ENCODE measurements at places on chromosomes 1 and 21.

GRCh38 chr1:231185391-231185790 lies 23.5 kb downstream of the TRIM67 start:
- no peak for DNase-seq

DNA sequence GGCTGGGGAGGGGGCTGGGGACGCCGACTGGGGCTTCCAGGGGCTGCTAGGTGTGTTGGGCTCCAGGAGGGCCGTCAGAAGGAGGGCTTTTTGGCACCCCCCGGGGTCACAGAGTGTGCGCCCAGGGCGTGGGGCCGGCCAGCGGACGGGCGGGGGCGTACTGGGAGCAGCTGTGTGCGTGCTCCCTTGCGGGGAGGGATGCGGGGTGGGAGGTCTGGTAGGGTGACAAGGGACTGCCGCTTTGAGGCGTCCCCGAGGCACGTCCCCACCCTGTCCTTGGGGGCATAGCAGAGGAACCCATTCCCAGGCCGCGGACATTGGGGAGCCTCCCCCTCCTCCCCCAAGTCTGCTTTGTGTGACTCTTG lies 1.1 kb downstream of the FOXO6 start:
- DNase-seq, result no peak

- DNase-seq, result no peak
Measured at GRCh38 chr1:201766131-201766866, 62.7 kb upstream of the IPO9 start.

DNA sequence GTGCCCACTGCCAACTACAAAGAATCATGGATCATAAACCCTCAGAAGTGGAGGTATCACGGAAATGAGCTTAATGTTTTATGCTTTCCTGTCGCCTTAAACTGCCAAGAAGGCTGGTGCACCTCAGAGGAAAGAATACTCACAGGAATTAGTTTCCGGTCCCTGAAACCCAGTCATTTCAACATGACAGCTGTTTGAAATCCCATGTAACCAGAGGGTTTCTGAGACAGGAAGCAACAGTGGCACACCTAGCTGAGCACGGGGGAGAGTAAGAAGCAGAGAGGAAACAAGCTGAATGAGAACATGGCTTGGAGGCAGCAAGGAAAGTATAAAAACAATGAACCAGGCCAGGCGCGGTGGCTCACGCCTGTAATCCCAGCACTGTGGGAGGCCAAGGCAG lies 3.9 kb downstream of the JAK1 start:
- no peak for DNase-seq

- no peak for DNase-seq
Measured at GRCh38 chr21:20031807-20032206, 966.4 kb upstream of the NCAM2 start.

DNA sequence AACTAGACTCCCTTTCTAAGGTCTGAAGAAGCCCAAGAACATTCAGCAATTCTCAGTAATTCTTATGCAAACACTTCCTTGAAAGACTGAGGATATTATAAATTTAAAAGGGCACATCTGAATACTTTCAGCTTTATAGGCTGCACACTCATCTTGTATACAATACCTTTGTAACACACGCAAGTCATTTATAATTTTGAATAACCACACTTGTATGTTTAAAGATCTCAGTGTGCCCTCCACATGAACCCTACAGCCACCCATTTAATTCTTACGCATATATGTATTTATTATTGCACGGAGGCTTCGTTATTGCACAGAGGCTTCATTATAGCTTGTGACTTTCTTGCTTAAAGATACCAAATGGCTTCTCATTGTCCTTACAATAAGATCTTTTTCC lies 1.2 kb upstream of the KRTAP27-1 start:
- DNase-seq, result no peak

DNA sequence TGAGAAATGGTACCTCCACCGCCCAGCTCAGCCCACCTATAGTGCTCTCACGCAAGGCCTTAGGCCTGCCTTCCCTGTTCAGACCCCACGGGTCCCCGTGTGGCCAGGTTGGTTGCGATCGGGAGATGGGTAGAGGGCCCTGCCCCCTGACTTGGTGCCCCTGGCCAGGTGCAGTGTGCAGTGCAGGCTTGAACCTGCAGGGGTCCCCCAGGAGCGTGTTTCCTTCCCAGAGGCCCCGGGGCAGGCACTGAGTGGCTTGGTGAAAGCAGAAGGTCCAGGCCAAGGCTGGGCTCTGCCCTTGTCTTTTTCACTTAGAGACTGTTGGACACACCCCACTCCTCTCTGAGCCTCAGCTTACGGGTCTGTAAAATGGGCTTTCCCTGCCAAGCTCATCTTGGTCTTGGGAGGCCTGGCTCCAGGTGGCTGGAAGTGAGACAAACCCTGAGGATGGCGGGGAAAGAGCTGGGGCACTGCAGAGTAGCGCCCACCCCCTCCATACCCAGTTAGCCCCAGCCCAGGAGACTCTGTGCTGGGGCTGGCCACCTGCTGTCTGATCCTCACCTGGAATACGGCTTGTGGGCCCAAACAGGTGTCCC lies 9.3 kb upstream of the HES5 start:
- no peak for DNase-seq

GRCh38 chr1:44044071-44044801 lies 13.0 kb upstream of the SLC6A9 start:
- no peak for DNase-seq

DNA sequence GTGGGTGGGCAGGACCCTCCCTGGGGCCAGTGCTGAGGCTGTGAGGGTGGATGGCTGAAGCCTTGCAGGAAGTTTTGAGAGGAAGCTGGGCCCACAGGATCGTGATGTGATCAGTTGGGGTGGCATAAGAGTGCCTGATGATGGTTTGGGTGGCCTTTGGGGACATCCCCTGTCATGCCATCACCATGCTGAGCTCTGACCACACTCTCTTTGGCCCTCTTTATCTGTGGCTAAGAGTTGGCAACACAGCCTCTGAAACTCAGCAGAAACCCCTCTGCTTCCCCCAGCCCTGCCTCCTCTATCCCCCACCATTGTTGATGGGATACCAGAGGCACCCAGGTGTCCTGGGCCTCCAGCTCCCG lies 19.8 kb downstream of the MIIP start:
- DNase-seq, result no peak

GRCh38 chr21:19640964-19641363 lies 1237.4 kb upstream of the TMPRSS15 start:
- DNase-seq, result no peak

DNA sequence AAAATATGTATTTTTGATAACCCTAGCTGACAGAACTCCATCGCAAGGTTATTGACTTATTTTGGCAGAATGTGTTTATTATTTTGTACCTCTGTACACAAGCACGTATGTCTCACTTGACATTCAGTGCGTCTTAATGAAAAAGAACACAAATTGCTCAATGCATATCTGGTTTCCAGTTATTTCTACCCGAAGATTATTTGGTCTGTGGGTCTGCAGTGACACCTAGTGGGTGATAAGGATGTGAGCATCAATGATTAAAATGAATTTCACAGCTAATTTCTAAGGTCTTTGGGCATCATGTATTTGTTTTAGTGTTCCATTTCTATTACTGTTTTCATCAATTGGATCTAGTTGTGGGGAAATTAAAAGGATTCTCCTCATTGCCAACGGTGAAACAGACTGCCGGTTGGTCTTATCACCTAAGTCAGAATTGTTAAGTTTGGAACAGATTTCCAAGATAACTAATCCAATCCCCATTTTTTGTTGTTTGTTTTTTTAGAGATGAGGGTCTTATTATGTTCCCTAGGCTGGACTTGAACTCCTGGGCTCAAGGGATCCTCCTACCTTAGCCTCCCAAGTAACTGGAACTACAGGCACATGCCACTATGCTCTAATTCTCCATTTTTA lies 13.9 kb downstream of the DDX20 start:
- no peak for DNase-seq

GRCh38 chr1:101044749-101045148 lies 19.2 kb upstream of the DPH5 start:
- DNase-seq, result no peak

DNA sequence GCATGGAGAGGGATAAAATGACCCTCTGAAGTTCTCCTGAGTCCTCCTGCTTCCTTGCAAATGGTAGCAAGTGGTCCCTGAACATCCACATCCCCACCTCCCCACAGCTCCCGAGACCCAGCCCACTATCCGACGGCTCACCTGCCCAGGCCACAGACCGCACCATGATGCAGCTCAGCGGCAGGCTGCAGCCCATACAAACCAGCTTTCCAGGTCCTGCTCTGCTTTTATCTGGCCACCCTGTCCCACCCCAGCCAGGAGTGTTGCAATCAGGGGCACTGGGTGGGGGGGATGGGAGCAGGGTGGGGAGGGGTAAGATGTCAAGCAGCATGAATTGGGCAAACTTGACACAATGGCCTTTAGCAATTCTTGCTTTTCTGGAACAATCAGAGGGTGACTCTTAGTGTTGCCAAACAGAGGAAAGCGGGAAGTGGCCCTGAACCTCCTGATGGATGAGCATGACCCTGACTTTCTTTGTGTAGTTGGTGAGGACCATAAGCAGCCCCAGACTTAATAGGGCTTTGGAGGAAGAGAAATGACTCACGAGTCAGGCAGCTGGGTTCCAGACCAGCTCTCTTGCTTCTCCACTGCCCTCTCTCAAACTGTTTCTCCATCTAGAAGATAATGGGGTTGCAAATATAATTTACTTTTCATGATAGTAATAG lies at the start of gene CHIT1:
CHIT1 (minus strand) TSS at position 203 of the 665 bp plus-strand sequence; CDS start at position 166, 37 bp downstream.
- DNase-seq, result no peak

DNA sequence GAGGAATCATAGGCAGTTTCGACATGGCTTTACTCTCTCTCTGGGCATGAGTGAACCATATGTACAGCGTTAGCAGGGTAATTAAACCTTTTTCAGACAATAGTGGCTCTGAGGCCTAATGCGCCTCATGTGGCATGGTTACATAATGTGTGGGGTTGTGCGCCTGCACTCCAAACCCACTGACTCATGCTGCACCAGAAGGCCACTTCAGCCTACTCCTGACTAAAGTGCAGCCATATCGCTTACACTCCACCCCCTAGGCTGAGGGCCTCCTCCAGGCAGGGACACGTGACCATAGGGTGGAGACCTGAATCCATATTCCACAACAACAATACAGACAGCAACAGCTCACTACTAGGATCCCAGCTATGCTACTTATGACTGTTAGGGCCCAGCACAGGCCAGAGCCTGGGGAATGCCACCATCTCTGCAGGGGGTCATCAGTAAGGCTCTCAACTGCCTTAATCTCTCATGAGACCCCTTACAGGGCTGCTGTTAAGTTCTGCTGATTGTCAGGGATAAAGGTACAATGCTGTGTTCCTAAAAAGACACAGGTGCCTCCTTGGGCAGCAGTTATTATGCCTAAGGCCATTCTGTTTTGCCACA lies 13.4 kb upstream of the ODF2L start:
- DNase-seq, result no peak

GRCh38 chr21:41876396-41876795 lies 2.7 kb downstream of the PRDM15 start:
- no peak for DNase-seq

GRCh38 chr1:87122243-87122642 lies 206.4 kb upstream of the LMO4 start:
- no peak for DNase-seq

DNA sequence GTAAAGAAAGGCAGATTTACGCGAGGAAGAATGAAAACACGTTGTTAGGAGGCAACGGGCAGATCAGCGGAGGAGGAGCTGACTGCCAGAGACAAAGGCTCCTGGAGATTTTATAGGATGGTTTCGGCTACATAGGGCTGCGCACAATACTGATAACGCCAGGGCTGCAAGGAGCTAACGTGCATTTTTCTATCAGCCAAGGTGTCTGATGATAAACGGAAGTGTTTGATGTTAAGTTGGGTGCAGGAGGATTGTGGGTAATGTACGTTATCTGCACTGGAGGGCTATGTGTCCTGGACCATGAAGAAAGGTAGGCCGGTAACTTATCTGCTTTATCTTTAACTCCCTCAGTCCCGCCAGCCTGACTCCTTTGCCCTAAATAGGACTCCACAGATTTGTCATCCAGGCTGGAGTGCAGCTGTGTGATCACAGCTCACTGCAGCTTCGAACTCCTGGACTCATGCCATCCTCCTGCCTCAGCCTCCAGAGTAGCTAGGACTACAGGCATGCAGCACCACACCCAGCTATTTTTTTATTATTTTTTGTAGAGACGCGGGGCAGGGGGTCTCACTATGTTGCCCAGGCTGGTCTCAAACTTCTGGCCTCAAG lies 29.6 kb downstream of the SETD4 start:
- no peak for DNase-seq

DNA sequence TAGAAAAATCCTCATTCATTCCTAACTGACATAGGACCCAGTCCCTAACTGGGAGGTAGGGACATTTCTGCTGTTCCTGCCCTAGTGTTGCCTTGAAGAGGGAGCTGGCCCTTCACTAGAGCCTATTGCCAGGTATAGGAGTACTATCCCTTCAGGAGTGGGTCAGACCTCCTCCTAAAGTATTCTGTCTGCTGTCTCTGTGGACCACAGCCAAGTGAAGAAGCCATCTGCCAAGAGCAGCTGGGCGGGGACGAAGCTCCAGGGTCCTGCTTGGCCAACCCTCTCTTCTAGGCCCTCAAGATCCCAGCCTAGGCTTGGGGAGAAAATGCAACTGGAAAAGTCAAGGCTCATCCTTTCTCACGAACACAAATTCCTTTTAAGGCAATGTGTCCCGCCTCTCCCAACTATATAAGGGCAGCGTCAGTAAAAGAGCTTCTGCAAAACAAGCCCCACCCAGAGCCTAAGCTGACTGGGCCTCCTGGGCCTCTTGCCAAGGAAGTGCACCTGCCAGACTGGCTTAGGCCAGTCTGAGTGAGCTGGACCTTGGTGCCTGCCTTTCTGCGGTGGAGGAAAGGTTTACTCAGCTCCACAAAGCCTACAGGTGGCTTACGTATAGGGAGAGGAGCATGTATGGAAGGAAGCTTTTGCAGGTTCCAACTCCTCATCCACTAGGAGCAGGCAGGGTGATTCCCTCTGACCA lies 638 bp upstream of the TUFT1 start:
- peak; percentile 58 for DNase-seq

- no peak for DNase-seq
Measured at GRCh38 chr1:235302143-235302542, 25.8 kb downstream of the ARID4B start.

- DNase-seq, result no peak
Measured at GRCh38 chr1:113943028-113943811, 14.1 kb downstream of the HIPK1 start.
